Left renal cortex interstitium (tissue), 4 donors: ENCODE measurements at places on chromosomes 4 and X. TPM values are rescaled to one million over a fixed set of nuclear protein-coding genes. Genes with fewer than 3 reads are reported as not detected.
A peak's percentile ranks its signal among the peaks of the same experiment; 100 is the strongest.

Gene GRID2
- 6.2 TPM for polyA plus RNA-seq

- no peak for DNase-seq
Measured at GRCh38 chr4:138540056-138540800, 298.1 kb upstream of the SLC7A11 start.

Gene FAM149A
- 52.7 TPM for polyA plus RNA-seq

Gene CT45A1
- not detected for polyA plus RNA-seq

GRCh38 chrX:48045410-48046311, 25.8 kb downstream of the ZNF630 start:
- no peak for DNase-seq

- DNase-seq: no peak
Measured at GRCh38 chr4:76061982-76062381, 12.5 kb upstream of the ART3 start.

GRCh38 chrX:23901060-23901459, 6.7 kb downstream of the APOO start:
- DNase-seq: no peak

DNA sequence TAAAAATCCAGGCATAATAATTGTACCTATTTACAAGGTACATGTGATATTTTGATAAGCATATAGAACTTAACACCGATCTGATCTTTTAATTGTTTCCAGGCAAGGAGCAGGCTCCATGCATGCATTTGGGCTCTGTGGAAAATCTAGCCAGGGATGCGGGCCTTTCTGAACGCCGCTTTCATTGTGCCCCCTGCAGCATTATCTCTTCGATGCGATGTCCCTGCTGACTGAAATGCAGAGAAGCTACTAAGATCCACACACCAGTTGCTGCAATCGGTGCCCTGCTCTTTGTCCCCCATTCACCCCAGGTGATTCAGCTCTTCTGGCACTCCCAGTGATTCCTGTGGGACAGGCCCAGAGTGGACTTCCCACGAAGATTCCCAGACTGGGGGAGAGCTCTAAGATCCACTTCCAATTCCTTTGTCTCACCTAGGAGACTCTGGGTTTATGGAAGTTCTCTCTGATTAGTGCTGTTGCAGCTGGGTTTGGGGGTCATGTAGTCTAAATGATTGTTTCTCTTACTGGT, 254.3 kb upstream of the AGA start:
- no peak for DNase-seq

DNA sequence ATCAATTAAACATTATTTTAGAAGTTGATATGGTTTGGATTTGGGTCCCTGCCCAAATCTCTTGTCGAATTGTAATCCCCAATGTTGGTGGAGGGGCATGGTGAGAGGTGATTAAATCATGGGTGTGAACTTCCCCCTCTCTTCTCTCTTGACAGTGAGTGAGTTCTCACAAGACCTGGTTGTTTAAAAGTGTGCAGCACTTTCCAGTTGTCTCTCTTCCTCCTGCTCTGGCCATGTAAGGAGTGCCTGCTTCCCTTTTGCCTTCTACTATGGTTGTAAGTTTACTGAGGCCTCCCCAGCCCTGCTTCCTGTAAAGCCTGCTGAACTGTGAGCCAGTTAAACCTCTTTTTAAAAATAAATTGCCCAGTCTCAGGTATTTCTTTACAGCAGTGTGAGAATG, 141.4 kb downstream of the GALNTL6 start:
- no peak for DNase-seq

DNA sequence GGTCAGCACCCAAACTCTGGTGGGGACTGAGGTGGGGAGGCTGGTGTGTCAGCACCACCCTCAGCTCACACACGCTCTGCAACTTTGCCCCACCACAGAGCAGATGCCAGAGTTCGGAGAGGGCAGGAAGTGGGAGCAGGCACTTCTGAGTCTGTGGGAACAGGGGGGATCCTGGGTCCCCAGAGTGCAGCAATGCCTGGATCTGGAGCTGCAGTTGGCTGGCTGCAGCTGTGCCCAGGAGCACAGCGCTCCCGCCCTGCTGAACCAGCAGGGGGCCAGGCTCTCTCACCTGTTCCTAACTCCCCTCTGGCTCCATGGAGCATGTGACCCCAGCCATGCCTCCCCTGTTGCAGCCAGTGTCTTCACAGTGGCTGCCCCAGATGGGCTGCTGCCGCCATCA, 252.4 kb downstream of the SPOCK3 start:
- DNase-seq: no peak

- DNase-seq: no peak
Measured at GRCh38 chr4:168685136-168685809, 188.4 kb downstream of the PALLD start.

- no peak for DNase-seq
Measured at GRCh38 chr4:181592221-181592745, 650.9 kb upstream of the TENM3 start.

Gene TCEAL6
- polyA plus RNA-seq: 0.16 TPM

Gene DKK2
- 7.0 TPM for polyA plus RNA-seq

Gene TCEAL7
- polyA plus RNA-seq: 30.6 TPM

DNA sequence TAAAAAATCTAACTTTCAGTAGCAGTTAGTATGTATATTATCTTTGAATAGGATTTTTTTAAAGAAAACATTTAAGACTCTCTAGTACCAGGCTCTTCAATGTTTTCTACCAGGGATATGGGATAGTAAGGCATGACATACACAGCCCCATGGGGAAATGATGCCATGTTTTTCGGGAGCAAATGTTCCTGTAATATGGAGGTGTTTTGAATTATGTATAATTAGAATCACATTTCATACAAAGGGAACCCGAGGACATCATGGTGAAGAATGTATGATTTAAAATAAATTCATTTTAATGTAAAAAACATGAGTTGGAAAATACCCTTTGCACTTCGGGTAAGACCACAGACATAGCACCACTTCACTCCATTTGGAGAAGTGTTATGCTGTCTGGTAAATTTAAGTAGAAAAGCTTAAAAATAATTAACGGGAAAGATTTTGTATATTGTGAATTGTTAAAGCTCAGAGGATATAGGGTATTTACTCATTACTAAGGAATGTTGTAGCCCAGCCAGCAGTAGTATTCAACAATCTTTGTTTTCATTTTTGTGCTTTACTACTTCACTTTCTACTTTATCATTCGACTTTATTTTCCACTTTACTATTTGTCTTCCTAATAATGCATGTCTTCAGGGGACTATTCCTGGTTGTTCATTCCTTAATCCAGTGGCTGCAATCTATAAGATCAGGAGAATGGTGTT, 2050.7 kb downstream of the ARAP2 start:
- no peak for DNase-seq

DNA sequence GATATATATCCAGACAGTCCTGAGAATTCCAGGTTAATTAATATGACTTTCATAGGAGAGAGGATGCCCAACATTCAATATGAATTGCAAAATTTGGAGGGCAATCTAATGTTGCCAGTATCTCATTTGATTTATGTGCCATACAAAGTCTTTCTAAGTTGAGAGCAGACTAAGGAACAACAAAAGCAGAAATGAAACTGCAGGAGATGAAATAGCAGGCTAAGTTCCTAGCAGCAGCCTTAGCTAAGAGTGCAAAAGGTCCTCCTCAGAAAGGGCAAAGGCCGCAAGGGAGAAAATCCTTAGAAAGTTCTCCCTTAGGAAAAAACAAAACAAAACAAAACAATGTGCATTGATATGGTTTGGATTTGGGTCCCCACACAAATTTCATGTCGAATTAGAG, 602.9 kb upstream of the HTR2C start:
- DNase-seq: no peak

GRCh38 chrX:148269513-148269912, 230.9 kb upstream of the AFF2 start:
- no peak for DNase-seq

- no peak for DNase-seq
Measured at GRCh38 chr4:150297861-150298474, 219.7 kb downstream of the DCLK2 start.

DNA sequence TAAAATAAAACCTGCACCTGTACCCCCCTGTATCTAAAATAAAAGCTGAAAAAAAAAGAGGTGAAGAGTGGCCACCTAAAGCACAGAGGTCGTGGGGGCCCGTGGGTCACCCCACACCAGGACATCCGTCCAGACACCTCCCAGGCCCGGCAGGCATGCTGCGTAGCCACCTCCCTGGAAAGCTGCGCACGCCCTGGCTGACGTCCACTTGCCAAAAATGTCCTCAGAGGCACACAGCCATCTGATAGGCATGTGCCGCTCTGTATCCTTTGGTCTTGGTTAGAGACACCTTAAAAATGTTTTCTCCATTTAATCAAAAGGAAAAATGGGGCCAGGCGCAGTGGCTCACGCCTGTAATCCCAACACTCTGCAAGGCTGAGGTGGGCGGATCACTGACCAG, 17.7 kb downstream of the FAM53A start:
- no peak for DNase-seq

Gene FAM9C
- 0.64 TPM for polyA plus RNA-seq

- DNase-seq: no peak
Measured at GRCh38 chr4:62075521-62075920, 875.4 kb downstream of the ADGRL3 start.

DNA sequence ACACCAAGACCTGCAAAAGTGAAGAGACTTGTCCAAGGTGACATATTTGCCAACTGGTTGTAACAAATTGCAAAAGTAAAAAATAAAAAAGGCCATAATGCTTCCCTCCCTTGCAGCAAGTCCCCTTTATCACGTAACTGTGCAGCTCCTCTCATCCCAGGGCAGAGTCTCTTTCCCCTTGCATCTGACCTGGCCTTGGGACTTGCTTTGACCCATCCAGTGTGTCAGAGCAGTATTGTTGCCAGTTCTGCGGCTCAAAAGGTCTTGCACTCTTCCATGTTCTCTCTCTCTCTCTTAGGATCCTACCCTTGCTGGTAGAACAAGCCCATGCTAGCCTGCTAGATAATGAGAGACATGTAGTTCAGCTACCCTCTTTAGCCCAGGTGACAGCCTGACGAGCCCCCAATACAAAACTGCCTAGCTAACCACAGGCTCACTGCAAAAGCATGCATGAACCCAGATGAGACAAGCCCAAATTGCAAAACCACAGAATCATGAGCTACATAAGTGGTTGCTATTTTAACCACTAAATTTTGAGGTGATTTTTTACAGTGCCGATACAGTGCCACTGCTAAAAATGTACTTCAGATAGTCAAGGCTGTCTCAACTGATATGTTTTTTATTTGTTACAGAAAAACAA, 289.5 kb upstream of the PPARGC1A start:
- DNase-seq: no peak

- no peak for DNase-seq
Measured at GRCh38 chr4:71188156-71188640, 150.6 kb upstream of the SLC4A4 start.

Gene ZFP92
- polyA plus RNA-seq: 1.1 TPM

Gene F8A2
- polyA plus RNA-seq: not detected

DNA sequence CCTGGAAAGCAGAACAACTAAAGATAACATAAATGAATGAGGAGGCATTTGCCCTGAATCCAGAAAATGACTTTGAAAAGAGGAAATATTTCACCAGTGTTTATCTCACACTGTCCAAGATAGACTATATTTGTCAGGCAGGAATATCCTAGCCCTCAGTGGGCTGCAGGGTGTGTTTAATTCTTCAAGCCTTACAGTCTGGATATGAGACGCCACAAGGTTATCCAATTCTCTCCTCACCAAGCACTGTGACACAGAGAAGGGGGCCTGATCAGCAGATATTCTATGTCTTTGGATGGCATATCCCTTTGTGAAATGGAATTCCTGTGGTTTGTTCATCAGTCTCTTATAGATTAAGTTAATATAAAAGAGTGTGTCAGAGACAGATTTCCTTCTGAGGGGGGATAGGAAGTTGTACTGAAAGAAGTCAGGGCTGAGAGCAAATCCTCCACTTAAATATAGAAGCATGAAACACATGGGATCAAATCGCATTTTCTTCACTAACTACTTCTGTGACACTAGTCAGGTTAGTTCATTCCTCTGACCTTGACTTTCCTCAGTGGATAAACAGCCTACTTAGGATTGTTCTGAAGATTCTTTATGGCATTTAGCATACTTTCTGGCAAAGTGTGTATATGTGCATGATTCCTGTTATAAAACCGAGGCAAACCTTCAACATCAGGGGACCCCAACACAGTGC, 6.8 kb upstream of the G3BP2 start:
- DNase-seq: no peak

Gene RHOH
- polyA plus RNA-seq: 0.81 TPM

Gene ELMOD2
- 42.9 TPM for polyA plus RNA-seq

GRCh38 chr4:144903953-144904711, 193.9 kb downstream of the ANAPC10 start:
- no peak for DNase-seq

Gene RTL3
- polyA plus RNA-seq: not detected

- peak; percentile 2 for DNase-seq
Measured at GRCh38 chrX:23503835-23504539, 163.3 kb upstream of the PRDX4 start.

- no peak for DNase-seq
Measured at GRCh38 chrX:107199491-107199890, 6.7 kb downstream of the NUP62CL start.

DNA sequence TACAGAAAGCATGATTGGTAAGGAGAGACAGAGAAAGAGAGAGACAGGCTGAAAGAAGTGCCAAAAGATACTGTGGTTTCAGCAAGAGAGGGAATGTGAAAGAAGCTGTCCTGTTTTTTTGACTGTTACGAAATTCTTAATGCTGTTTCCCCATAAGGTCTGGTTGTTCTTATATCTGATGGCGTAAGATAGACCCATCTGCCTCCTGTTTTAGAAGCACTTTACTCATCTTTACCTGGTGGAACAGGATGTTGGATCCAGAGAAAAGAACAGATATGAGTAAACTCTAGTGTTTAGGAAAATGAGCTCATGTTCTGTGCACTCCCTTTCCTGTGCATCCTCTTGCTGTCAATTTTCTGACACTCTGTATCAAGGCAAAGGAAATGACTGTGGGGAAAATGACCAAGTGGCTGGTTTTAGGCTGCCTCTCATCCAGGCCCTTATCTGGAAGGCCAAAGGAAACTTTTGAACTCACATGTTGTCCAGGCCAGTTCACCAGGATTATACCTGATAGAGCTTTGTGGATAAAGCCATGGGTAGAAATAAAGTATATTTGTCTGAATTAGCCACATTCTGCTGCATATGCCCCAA, 311.7 kb upstream of the HTR2C start:
- no peak for DNase-seq

GRCh38 chr4:39539089-39539611, 11.9 kb upstream of the UGDH start:
- no peak for DNase-seq

Gene AKAP4
- polyA plus RNA-seq: 0.30 TPM

Gene LRCH2
- 11.0 TPM for polyA plus RNA-seq

Gene ARX
- polyA plus RNA-seq: not detected

Gene VSIG4
- 6.2 TPM for polyA plus RNA-seq

- no peak for DNase-seq
Measured at GRCh38 chr4:86358257-86358656, 1.6 kb downstream of the MAPK10 start.

DNA sequence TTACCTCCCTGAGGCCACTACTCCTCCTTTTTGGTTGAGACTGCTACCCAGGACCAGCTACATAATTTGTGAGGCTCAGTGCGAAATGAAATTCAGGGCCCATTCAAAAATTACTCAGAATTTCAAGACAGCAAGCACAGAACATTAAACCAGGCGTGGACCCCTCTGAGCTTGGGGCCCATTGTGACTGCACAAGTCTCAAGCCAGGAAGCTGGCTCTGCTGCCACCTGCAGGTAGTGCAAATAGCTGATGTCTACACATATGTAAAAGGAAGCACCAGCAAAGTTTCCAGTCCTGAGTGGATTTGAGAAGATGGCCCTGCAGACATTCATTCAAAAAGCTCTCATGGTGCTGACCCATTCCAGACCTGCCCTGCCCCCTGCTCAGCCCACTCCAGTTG, 213.4 kb upstream of the LNX1 start:
- no peak for DNase-seq

GRCh38 chr4:168815379-168816345, 194.4 kb downstream of the CBR4 start:
- no peak for DNase-seq

Gene PGRMC1
- 235 TPM for polyA plus RNA-seq

Gene IL21
- polyA plus RNA-seq: not detected

Gene AMTN
- not detected for polyA plus RNA-seq

Gene ANK2
- polyA plus RNA-seq: 66.5 TPM
